ENCODE measurements at places on chromosomes 6 and 20.

GRCh38 chr6:38644951-38645350 is 5.2 kb upstream of the BTBD9 start:
- DNase-seq = no peak

DNA sequence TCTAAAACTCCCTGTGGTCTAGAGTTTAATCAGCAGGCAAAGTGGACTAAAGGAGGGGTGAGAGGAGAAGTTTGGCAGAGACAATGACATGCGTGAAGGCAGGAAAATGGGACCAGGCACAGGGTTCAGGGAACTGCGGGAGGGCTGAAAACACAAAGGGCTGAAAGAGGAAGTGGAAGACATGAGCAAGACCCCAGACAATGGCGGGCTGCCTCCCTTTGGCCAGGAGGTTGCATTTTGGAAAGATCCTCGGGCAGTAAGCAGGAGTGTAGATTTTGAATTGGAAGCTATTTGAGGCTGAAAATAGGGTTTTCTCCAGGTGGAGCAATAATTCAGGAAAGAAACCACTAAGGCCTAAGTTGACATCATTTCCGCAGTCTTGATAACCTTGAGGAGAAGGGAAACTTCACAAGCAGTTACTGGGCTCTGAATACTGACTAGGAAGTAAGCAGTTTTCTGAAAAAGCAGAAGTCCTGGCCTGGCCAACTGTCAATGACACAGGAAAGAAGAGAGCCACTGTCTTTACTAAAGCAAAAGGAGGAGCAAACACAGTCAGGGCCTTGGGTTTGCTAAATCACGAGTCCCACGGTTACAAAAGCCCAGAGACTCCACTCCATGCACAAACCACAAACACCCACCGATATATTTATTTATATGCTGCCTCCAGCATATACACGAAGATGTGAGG is 3.4 kb downstream of the LY86 start:
- DNase-seq = no peak

GRCh38 chr20:56537997-56538396 is 5.0 kb downstream of the FAM209B start:
- no peak for DNase-seq

GRCh38 chr6:130424710-130425109 is 58.9 kb downstream of the TMEM200A start:
- DNase-seq = no peak

- no peak for DNase-seq
These were observed 58.9 kb downstream of the ERMARD start for GRCh38 chr6:169810066-169810989.

- no peak for DNase-seq
These were observed 43.6 kb upstream of the NKX2-2 start for GRCh38 chr20:21557241-21558020.

- no peak for DNase-seq
These were observed 217.1 kb upstream of the MAP3K7 start for GRCh38 chr6:90803956-90804355.

DNA sequence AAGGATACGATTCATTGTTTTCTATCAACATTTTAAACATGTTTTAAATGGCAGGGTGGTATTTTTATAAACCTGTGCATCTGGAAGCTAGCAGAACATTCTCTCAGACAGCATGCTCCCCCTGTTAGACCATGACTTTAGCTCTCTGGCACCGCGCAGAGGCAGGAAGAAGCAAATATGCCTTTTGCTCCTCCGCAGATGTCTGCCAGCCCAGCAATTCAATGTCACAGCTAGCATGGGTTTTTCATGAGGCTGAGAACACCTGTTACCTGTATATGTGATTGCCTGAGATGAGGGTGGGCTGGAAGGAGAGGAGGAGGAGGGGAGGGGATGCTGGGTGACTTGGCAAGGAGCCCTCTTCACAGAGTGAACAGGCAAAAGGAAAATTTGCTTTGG is 6.7 kb downstream of the MTCH1 start:
- no peak for DNase-seq

GRCh38 chr6:31285486-31285885 is 13.6 kb upstream of the HLA-C start:
- DNase-seq = no peak

DNA sequence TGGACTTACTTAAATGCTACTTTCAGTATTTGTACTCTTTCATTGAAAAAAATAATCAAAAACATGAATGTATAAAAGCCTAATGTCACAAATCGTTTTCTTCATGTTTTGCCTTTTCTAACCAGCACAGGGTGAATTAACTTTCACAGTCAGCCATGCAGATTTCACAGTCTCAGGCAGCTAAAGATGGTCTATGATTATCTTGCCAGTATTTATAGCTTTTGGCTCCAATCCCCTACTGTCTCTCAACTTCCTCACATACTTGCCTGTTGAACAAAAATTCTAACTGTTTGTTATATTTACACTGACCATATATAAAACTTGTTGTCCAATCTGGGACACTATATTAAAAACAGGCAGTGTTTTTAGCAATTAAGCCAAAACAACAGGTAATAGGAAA is 358.2 kb downstream of the ARHGAP18 start:
- no peak for DNase-seq

DNA sequence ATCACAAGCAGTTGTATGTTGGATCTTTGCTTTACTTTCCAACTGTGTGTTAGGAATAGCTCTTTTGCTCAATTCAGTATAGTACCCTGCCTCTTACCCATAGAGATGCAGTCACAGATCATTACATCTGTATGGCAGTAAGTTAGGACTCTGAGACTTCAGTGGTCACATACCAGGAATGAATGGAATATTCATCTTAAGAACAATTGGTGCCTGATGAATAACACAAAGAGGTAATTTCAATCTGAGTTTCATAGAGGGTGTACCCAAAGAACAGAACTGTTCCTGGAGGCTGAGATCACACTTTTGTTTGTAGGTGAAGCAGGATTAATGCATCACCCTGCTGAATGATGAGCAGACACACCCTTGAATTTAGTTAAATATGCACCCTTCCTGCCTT is 28.7 kb upstream of the KIF13A start:
- DNase-seq = no peak

- no peak for DNase-seq
These were observed 81.6 kb upstream of the PMEPA1 start for GRCh38 chr20:57791178-57791962.

DNA sequence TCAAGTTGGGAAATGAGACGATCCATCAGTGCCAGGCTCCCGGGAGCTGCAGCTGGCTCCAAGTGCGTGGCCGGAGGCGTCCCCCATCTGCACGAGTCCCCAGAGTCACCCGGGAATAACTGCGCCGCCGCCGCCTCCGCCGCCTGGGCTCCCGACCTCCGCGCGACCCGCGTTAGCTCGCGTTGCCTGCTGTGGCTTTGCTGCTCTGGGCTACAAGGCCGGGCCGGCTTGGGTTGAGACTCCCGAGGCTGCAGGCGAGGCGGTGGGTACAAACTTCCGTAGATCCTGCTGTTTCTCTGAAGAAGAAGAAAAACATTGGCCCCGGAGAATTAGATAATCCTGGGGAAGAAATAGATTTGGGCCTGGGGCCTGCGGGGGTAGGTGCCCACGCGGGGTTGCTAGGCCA is 7.4 kb upstream of the LAMP5 start:
- no peak for DNase-seq

GRCh38 chr6:68677058-68677457 is 42.0 kb downstream of the ADGRB3 start:
- no peak for DNase-seq

DNA sequence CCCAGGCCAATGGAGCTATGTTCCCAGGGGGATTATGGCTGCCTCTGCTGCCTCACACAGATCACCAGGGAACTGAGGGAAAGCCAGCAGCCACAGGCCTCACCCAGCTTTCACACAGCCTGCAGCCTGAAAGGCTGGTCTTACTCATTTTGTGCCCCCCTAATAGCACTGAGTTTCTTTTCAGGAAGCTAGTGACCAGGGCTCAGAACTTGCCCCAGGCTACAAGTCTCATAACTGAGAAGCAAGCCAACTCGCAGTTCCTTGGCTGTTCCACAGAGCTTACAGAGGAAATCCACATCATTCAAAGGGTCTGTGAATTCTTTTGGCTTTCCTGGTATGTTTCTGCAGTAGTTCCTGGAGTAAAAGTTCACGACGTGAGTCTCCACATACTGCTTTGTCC is 524.8 kb upstream of the GJE1 start:
- no peak for DNase-seq

DNA sequence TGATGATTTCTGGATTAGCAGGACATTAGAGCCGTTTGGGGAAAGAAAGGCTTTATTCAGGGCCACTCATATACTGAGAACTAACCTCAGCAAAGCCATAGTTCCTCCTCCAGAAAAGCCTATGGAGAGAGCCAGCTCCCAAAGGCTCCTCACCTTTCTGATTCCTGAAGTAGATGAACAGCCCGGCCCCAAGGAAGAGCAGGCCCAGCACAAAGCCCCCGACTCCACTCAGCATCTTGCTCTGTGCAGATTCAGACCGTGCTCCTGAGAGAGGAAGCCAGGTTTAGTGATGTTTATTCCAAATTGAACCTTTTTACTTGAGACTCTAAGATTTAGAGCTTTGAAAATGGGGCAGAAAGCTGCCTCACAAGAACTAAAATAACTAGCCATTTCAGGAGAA is 9.1 kb downstream of the HLA-DRB1 start:
- DNase-seq = no peak

- DNase-seq = no peak
These were observed 37.3 kb upstream of the GJA1 start for GRCh38 chr6:121398127-121398526.

DNA sequence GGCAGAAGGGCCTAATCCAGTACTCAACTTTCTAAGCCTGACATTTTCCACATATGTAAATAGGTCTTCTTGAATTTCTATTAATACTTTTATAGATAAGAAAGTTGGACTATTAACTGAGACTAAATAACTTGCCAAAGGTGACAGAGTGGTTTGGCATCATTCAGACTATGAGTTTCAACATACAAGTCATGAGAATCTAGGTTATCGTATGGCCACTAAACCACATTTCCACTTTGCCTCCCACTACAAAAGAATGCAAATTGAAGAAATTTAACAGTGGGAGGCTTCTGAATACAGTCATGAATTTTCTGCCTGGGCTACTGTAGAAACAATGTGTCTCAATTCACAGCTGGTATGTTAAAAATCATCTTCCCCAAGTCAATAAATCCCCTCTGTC is 531.0 kb upstream of the AGPAT4 start:
- DNase-seq = no peak

DNA sequence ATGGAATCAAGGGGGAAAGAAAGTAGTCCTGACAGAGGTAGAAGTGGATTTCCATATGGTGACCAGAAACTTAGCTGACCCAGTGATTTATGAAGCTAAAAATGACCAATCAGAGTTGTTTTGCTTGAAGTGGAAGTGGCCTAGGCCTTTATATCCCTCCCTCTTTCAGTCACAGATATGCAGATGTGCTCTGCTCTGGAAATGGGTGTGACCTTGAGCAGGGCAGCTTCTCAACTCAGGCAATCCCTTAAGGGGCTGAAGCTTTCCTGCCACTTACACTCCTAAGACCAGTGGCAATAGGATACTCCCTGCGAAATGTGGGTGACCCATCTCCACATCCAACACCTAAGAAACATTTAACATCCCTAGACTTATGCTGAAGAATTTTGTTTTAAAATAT is 256.6 kb downstream of the EYS start:
- no peak for DNase-seq

DNA sequence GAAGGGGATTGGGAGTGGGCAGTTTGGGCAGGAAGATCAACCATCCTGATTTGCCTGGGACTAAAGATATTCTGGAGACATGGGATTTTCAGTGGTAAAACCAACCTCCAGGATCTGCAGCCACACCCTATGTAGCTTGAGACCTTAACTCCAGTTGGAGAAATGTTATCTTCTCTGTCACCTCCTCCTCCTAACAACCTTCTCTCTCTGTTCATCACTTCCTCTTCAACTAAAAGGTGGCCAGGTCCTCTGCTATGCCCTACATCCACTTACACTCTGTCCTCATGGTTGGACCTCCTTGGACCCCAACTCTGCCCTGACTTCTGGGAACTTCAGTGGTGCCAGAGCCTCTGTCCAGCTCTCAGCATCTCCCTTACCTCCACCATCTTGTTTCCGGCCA is 42.0 kb upstream of the SLC9A8 start:
- no peak for DNase-seq

DNA sequence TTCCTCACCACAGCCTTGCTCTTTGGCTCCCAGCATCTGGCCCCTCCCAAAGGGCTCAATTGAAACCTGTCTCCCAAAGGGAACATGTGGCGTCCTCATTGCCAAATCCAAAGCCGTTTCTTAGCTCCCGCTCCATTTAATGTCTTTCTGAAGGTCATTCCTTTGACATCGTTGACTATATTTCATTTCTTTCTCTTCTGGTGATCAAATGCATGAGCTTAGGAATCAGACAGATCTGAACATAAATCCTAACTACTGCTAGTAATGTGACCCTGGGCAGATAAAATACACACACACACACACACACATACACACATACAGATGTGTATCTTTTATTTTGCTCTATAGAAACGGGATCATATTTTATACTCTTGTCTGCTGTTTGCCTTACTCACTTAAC is 964.7 kb upstream of the FLRT3 start:
- no peak for DNase-seq

DNA sequence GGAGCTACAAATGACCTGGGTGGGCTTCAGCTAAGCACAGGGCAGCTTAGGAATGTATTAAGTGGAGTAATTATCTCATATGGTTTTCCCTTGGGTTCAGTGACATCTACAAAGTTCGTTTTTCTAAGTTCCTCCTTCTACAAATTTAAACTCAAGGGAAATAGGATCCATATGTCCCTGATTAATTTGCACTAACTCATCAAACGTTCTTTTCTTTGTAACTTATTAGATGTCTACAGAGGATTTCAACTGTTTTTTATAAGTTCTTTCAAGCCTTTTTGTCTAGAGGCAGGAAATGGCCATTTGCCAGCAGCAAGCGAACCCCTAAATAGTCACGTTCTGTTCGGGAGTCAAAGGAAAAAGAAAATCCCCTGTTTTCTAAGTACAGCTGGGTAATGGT is 1060.3 kb downstream of the KIF16B start:
- DNase-seq = no peak

- DNase-seq = no peak
These were observed 16.8 kb downstream of the SLC17A9 start for GRCh38 chr20:62969179-62969760.

DNA sequence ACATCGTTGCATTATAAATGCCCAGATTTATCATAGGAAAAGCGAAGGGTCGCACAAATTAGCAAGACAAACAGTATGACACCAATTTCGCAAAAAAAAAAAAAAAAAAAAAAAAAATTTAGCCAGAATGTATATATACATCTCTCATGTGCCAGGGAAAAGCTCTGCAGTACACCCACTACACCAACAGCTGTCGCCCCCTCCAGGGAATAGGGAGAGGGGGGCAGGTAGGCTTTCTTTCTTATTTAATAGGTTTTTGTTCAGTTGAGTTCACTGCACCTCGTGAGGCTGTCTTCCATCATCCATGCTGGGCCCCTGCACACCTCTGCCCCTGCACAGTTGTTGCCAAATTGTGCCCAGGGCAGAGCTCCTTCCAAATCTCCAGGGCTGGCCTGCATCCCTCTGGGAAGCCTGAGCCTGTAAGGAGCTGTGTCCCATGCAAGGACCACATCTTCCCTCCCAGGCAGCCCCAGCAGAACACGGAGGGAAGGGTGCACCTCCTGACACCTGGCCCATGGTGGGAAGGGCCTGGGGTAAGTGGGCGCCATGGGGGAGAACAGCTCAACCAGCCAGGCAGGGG is 85.4 kb downstream of the NINL start:
- DNase-seq = no peak

Data from NCI-H2029 treated with DMSO at 0.1 percent for 48 hours (cell line).